ENCODE measurements at places on chromosomes 7 and 10.

DNA sequence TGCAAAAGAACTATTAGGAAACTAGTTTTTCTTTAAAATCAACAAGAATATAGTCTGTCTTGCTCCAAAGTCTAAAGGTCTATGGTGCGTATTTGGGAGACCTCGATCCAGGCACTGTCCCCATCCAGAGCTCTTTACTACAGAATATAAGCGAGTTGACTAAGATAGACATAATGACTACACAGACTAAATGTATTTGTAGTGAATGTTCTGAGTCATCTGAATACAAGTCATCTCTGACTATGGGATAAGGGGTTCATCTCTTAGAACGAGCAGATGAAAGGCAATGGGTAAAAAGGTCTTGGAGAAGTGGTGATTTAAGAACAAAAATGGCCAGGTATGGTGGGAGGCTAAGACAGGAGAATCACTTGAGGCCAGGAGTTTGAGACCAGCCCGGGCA is 136.0 kb upstream of the RSU1 start:
- DNase-seq, result no peak

DNA sequence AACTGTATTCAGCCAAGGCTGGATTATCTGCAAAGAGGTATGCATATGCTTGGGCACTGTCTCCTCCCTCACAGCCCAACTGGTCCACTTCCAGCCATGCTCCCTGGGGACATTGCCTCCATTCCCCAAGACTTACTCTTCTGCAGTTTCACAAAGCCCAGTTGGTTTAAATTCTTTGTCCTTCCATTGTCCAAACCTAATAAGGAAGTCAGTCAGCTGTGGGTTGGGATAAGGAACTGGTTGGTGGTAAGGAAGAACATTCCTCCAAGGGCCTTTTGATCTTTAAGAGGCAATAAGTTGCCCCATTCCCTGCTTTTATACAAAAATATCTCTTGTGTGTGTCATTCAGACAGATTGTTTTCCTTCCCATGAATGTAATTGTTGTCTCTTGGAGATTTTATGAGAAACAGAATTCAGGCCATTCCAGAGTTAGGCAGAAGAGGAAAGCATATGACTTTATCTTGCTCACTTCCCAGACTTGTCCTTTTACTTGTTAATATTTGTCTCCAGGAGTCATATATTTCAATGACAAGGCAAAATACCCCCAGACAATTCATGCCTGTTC is 673.7 kb downstream of the SUGCT start:
- peak; percentile 64 for DNase-seq

DNA sequence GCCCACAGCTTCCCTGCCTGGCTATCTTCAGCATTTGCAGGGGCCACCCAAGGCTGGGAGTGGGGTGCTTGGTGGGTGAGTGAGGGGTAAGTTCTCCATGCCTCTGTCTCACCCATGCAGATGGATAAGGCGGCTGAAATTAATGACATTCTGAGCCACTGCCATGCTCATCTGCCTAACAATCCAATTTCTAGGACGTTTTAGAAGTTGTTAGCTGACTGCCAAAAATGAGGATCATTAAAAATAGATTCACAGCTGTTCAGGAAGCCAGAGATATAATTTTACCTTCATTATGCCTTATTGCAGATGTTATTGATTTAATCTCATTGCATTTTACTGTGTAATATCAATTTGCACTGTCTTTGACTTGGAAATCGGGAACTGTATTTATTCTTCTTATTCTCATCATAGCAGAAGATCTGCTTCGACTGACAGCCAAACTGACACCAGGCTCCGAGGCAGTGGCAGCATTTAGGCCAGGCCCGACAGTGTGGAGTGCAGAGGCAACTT is 334.4 kb upstream of the NPVF start:
- DNase-seq, result no peak

DNA sequence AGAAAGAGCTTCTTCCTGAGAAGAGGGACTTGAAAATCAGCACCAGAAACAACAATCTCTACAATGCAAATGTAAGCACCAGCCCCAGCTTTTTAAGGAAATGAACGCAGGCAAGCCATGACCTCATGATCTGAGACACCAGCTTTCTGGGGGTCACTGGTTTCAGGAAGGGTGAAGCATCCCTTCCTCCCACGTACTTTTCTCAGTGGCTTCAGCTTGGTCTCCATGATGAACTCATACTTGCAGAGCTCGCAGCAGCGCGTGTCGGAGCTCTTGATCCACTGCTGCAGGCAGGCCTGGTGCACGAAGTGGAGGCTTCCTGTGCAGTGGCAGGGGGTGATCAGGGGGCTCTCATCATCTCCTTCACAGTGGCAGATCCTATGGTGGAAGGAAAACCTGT is 87.0 kb downstream of the ALOX5 start:
- no peak for DNase-seq

GRCh38 chr7:40530292-40530691 is 395.5 kb downstream of the SUGCT start:
- no peak for DNase-seq

DNA sequence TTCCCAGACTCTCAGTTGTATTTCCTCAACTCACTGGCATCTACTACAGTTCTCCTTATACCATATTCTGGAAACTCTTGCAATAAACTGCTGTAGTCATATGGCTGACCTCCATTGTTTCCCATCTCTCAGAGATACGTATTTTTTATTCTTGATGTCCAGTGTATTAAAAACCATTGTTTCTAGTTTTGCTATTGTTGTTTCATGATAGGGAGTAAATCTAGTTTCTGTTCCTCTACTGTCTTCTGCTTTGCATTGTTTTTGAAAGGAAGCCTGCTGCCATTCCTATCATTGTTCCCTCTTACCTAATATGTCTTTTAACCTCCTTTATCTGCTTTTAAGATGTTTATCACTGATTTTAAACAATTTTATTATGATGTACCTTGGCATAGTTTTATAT is 255.0 kb downstream of the ADK start:
- no peak for DNase-seq

- DNase-seq, result peak; percentile 16
Observed at GRCh38 chr10:112580267-112580666, 133.3 kb downstream of the VTI1A start.

DNA sequence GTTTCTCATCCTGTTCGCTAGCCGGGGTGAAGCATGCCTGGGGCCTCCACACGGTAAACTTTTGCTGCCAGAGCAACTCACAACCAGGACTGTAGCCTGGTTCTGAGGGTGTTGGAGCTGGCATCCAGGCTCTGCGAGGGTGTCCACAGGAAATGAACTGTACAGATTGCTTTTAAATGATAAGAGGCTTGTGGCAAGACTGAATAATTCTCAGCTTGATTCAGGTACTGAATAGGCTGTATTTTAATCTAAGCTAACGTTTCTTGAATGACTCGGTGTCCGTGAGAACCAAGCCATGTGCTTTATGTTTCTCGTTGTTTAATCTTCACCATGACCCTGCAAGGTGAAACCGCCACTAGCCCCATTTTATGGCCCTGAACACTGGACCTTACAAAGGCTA is 49.3 kb downstream of the EEPD1 start:
- no peak for DNase-seq

DNA sequence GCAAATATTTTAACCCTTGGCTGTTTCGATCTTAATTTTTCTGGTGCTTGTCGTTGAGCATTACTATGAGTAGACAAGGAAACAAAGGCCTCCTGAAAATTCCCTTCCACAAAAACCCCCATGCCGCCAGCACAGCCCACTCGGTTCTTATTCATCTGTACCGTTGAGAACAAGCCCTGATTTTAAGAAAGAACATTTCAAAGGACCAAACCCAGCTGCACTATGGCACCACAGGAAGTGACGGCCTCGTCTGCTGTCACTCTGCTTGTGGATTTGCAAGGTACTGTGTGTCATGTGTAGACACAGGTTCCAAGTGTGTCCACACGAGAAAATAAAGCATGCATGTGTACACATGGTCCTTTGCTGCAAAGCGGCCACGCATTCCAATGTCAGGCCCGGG is 285.2 kb downstream of the DNAJB6 start:
- DNase-seq, result no peak

DNA sequence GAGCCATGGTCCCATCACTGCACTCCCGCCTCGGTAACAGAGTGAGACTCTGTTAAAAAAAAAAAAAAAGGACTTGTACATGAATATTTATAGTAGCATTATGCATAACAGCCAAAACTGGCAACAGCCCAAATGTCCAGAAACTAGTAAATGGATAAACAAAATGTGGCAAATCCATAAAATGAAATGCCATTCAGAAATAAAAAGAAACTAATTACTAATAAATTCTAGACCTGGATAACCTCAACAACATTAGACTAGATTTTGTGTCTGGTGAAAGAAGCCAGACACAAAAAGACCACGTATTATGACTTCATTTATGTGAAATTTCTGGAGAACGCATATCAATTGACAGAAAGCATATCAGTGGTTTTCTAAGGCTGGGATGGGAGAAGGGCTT is 74.5 kb downstream of the HPSE2 start:
- DNase-seq, result no peak

- DNase-seq, result no peak
Observed at GRCh38 chr7:32259931-32260596, 189.9 kb upstream of the PDE1C start.

DNA sequence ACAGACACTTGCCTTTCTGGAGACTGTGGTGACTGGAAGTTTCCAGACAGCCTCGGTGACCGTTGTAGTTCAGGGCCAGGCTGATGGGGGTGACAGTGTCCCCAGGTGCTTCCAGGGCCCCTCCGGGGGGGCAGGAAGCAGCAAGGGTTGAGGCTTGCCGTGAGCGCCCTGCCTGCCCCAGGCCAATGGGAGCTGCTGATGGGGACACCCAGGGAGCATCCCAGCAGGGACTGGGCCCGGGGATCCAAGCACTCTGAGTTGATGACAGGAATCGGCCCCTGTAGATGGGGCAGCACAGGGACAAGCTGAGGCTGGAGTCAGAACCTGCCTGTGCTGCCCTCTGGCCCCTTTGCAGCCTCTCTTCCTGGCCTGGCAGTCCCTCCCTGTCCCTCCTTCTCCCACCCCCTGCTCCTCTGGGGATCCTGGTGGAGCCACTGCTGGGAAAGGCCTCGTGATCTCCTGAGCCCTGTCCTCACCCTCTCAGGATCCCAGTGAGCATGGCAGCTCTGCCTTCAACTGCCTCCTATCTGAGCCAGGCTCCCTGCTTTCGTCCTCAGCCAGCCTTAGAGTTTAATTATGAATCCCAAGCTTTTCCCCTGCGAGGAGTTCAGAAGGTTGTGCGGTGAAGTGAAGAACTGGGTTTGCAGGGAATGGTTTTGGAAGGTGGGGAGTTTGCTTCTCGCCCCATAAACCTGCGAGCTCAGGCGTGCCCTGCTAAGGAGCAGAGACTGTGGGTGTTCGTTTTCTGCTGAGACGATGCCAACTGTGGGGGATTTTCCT is 84.7 kb downstream of the ADCY1 start:
- no peak for DNase-seq

- DNase-seq, result no peak
Observed at GRCh38 chr10:124362568-124362967, 56.2 kb downstream of the OAT start.

DNA sequence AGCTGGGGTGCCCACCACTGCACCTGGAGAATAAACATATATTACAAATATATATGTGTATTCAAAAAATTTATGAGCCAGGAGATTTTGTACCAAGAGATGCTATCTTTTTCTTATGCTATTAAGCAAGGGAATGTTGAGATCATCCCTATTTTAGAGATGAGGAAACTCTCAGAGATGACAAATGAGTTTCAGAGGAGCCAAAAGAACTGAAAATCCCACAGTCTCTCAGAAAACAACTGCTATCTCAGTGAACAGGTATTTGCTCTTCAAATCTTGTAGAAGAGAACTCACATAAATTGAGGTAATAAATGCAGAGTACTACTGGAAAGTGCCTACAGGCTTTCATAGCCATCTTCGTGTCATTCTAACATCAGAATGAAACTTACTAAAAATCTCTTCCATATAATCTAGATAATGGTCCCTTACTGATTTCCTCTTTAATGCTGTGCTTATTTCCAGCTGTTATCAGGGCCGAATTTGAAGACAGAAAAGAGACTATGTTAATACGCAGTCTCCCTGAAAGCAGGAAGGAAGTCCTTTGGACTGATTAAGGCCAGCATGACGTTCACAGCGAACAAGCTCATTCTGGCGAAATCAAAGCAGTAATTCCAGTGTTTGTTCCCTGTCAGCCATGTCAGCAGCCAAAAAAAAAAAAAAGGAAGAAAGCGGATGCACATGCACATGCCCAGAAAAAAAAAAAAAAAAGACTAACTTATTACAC is 29.4 kb upstream of the ANAPC16 start:
- DNase-seq, result no peak

DNA sequence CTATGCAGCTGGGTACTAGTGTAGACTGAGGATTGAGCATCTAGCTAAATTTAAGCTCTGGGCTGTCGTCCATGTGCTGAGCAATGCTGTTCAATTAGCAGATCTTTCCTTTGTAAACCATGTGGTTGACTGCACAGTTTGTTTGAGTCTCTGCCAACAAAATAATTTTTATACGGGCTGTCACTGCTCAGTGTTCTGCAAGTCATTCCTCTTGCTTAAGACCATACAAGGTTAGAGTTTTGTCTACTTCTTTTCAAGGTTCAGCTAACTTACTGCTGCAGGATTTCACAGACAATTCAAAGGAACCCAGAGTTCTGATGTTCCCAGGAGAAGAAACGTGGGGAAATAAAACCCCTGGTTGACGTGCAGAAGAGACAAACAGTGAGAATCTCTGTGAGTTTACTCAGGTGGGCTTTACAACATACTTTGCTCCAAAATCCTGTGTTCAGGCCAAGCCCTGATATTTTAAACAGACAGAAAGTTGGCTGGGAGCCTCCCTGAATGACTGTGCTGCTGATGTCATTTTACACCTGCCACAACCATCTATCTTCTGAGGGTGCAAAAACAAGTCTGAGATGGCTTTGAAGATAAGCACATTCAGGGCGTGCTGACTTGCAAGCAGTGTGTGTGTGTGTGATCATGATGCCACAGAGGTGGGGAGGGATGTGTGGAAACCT is 177.1 kb upstream of the SVIL start:
- DNase-seq, result peak; percentile 99

DNA sequence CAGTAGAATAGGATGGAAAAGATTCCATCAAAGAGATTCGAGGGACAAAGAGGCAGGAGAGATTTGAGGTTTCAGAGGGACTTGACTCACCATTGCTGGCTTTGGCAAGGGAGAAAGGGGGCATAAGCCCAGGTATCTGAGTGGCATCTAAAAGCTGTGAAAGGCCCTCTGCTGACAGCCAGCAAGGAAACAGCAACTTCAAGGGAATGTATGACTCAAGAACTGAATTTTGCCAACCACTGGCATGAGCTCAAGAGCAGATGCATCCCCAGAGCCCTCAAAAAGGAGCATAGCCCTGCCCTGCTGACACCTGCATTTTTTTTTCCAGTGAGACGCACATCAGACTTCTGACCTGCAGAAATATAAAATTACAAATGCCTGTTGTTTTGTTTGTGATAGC is 19.6 kb upstream of the ADAM12 start:
- DNase-seq, result no peak

Data from Caki2 (cell line).